ENCODE measurements at places on chromosomes 3 and 15. TPM values are rescaled to one million over a fixed set of nuclear protein-coding genes. Genes with fewer than 3 reads are reported as not detected.

The SAMMSON gene
- total RNA-seq: not detected

DNA sequence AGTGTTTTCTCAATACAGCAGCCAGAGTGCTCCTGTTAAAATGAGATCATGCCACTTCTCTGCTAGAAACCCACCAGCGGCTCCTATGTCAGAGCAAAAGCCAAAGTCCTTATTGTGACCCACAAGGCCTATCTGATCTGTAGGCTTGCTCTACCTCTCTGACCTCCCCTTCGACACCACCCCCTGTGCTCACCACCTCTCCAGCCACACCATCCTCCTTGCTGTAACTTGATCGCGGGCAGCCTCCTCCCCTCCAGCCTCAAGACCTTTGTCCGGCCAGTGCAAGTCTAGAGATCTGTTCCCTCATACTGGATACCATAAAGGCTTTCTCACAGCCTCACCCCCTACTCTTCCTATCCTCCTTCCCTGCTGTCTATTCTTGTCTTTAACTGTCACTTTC, 1.9 kb upstream of the IGDCC4 start:
- no peaks in the 10 kb centered on the region for H3K36me3 ChIP-seq
- no peak overlapping the region for H3K4me3 ChIP-seq
- H3K4me1 ChIP-seq: peaks cover 20% of the 10 kb centered on the region
- no peak for DNase-seq
- H3K27ac ChIP-seq: no peak overlapping the region

DNA sequence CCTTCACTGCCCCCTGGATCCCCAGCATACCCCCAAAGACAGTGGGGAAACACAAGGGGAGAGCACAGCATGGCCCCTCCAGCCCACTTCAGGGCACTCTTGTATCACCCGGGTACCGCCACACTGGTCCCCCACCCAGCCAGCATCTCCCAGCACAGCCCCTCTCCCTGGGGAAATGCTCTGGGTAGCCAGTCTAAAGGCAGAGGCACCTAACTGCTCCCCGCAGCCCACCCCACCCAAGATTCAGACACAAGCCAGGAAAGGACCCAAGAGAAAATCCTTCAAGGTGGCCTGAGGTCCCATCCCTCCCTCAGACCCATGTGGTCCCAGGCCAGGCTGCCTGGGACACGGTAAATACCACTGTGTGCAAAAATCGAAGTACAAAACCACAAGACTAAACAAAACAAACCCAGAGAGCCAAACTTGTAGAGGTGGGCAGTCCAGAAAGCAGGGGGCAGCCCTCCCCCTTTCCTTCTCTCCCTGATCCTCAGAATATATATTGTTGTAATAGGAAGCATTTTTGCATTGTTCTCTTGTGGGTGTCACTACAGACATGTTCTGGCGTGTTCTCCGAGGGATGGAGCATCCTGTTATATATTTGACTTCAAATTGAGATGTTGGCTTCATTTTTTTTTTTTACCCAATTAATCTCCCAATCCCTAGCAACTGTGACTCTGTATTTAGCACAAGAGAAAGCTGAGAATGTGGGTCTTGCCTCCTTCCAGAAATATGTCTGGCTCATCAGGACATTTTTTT, 51.7 kb downstream of the GRIP2 start:
- H3K36me3 ChIP-seq: peaks cover 21% of the 10 kb centered on the region
- H3K4me3 ChIP-seq: no peak overlapping the region
- DNase-seq: no peak
- H3K27ac ChIP-seq: no peak overlapping the region
- no peaks in the 10 kb centered on the region for H3K27me3 ChIP-seq

DNA sequence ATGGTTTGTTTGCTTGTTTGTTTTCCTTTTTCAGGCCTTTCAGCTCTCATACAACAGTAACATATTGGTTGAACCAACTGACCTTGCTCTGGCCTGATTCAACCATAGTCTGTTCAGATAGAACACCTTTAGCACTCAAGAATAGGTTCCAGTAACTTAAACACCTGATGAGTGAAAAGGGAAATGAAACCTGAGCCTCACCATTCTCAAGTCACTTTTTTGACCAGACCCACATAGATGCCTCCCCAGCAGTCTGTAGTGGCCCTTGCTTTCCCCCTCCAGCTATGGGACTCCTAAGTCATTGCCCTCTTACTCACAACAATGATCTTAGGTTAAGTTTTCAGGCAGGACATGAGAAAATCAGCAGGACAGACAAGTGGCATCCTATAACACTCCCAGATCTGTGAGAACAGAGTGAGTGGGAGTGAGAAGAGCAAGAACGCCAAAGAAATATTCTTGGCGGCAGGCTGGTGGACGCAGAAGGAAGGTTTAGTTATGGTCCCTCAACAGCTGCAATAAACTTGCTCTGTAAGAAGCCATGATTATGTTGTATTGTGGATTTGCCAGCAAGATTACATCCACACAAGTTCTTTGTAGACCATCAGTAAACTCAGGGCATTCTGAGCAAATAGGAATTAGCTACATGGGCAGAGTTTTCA, 367.5 kb downstream of the MECOM start:
- H3K27ac ChIP-seq: no peak overlapping the region
- H3K4me3 ChIP-seq: no peak overlapping the region
- no peaks in the 10 kb centered on the region for H3K36me3 ChIP-seq
- no peaks in the 10 kb centered on the region for H3K27me3 ChIP-seq
- H3K4me1 ChIP-seq: no peaks in the 10 kb centered on the region

- H3K4me3 ChIP-seq: no peak overlapping the region
- peaks cover 2% of the 10 kb centered on the region for H3K4me1 ChIP-seq
- DNase-seq: no peak
- no peaks in the 10 kb centered on the region for H3K27me3 ChIP-seq
- no peak overlapping the region for H3K27ac ChIP-seq
These were observed 5.1 kb downstream of the ABHD5 start for GRCh38 chr3:43695863-43696262.

GRCh38 chr3:196284396-196284795, 3.1 kb downstream of the PCYT1A start:
- no peak for DNase-seq
- no peak overlapping the region for H3K4me3 ChIP-seq
- H3K36me3 ChIP-seq: no peaks in the 10 kb centered on the region
- no peaks in the 10 kb centered on the region for H3K27me3 ChIP-seq
